ENCODE measurements at places on chromosomes 13 and 19.
A peak's percentile ranks its signal among the peaks of the same experiment; 100 is the strongest.

- no peak for DNase-seq
Measured at GRCh38 chr13:113744197-113745000, 14.6 kb upstream of the TMEM255B start.

DNA sequence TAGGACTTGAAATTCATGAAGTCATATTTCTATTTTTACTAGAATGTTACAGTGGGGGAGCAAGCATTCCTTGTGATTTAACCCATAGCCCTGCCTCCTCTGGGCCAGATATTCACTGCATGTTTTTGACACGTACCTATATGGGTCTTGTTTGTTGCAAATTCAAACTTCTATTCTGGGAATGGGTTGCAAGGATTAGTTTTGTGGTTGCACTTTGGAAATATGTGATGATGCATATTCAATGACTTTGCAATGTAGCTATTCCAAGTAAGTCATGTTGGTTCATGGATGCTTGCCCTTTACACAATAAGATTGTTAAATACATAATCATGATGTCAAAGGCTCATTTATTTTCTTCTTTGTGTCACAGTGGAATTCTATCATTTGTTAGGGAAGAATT, 440.8 kb downstream of the TDRD3 start:
- no peak for DNase-seq

DNA sequence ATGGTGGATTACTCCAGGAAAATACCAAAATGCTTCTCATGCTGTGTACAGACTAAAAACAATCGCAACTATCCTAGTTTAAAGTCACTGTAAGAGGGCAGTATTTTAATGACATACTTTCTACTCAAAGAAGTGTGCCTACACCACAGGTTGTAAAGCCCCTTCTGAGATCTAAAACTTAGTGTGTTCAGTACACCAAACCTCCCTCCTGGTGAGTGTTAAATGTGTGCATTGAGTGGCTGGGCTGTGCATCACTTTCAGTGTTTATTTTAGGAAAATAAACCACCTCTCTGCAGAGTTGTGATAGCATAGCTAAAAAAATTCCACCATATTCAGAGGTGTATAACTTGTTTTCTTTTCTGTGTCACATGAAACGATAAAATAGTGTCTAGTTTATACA, 263.7 kb downstream of the DACH1 start:
- DNase-seq = no peak

DNA sequence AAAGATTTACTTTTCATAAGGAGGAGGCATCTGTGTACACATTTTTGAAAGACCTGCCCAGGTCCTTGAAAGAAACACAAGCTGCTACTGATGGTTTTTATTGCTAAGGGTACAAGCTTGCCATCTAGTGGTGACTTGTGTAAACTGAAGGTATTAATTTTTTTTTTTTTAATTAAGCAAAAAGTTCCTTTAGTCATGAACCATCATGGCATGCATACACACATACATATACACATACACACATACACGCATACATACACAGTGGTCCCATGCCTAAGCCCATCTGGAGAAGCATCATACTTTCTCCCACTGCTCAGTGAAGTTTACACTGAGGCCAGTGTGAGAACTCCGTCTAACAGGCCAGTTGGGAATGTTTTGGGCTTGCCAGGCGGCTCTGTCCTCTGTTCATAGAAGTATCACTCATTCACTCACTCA, 312.5 kb downstream of the DCLK1 start:
- peak; percentile 8 for DNase-seq

DNA sequence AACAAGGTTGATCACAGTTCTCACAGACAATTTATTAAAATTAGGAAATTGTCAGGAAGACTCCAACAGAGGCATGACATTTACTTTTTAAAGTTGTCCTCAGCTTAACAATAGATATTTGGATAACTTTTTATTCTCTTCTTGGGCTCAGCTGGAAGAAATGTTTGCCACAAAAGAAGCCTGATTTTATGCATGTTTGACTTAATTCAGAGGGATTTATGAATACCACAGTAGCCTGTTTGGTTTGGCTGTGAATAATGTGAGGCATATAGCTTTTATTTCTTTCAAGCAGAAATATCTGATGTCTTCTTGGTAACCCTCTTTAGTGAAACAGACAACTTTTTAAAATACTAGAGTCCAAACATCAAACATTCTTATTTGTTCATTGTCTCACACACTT, 1464.5 kb upstream of the SLC10A2 start:
- no peak for DNase-seq

DNA sequence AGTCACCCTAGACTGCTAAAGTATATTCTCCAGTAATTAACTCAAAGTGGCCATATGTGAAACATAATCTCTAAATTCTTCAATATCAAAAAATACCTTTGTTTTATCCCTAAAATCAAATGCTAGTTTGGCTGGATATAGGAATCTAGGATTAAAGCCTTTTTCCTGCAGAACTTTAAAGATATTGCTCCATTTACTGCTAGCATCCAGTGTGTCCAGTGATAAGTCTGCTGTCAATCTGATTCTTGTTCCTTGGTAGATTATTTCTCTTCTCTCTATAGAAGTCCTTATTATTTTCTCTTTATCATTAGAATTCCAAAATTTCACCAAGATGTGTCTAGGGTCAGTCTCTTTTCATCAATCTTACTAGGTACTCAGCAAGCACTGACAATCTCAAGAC, 384.6 kb downstream of the FGF14 start:
- DNase-seq = no peak

GRCh38 chr13:86378628-86379027, 579.4 kb upstream of the SLITRK6 start:
- DNase-seq = no peak

GRCh38 chr19:12748489-12748888, 3.1 kb upstream of the BEST2 start:
- DNase-seq = no peak

- DNase-seq = no peak
Measured at GRCh38 chr19:8109455-8109854, 39.9 kb downstream of the FBN3 start.

- peak; percentile 71 for DNase-seq
Measured at GRCh38 chr19:3137119-3137518, 1.3 kb downstream of the GNA15 start.

GRCh38 chr13:36675213-36675536, 1.4 kb downstream of the SERTM1 start:
- DNase-seq = no peak

DNA sequence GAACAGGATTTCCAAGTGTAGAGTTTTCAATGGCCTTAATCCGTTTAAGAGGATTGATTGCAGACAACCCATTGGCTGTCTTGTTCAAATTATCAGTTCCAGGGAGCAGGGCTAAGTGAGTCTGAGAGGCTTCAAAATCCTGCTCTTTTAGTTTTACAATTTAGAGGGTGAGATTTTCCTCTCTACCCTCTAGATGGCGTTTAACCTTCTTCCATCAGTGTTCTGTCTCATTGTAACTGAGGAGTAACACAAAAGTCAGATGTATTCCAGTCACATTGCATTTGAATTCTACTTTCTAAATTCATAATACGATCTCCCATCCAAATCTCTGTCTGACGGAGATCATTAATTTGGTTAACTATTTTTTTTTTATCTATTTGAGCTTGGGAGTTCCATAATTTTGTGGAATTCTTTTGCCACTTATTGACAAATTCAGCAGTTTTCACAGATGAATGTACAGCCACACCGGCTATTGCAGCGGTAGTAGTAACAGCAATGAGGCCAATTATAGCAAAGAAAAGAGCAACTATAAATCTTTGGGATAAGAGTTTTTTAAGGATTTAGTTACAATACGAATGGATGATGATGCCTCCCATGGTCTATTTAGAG, 7.8 kb upstream of the C19orf84 start:
- peak; percentile 72 for DNase-seq

DNA sequence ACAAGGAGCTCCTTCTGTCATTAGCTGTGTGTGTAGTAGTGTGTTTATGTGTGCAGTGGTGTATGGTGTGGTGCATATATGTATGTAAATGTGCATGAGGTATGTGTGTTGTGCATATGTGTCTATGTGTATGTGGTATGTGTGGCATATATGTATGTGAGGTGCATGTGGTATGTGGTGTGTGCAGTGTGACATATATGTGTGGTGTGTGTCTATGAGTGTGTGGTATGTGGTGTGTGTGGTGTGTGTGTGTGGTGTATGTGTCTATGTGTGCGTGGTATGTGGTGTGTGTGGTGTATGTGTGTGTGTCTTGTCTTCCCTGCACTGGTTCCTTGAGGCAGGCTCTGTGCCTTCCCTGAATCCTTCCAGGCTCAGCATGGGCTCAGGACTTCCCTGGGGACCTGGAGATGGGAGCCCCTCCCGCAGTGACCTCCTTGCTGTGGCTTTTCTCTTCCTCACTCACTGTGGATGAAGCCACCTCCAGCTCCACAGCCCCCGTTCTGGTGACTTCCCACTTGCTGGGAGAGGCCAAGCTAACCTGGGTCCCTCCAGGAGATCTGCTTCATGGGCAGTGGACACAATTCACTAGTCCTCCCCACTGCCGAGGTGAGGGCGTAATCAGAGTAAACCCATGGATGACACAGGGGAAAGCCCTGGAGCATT, 64.2 kb downstream of the CCDC70 start:
- no peak for DNase-seq

- no peak for DNase-seq
Measured at GRCh38 chr19:58085348-58085875, 12.6 kb downstream of the ZSCAN18 start.

DNA sequence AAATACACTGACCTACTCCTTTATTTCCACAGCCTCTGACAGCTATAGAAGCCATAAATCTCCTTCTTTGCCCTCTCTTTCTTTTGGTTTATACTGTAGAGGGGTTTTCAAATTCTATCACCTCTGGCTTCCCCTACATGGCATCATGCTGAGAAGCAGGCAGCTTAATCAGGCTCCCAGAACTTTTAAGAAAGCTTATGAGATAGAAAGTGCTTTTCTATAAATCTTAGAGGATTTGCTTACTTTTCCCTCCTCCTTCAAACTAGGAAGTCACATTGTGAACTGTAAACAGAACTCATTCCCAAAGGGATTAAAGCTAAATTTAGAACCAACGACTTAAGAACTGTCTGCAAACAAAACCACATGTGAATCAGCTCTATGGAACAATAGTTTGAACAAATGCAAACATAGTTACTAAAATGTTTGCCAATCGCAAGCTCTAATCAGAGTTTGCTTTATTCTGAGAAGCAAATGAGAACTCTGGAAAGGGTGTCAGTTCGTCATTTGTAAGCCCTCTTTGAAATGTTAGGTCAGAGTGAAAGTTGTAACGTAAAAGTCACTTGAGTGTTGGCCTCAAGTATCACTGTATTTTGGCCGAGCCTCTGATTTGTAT, 344.1 kb downstream of the RFC3 start:
- no peak for DNase-seq

GRCh38 chr13:57631596-57632275, at the start of gene PCDH17:
TSS of gene PCDH17 (plus strand) at chr13:57631744. CDS start at chr13:57632547, 803 bp downstream.
- DNase-seq = no peak

GRCh38 chr13:42047561-42048341, 697 bp upstream of the DGKH start:
- DNase-seq = peak; percentile 57

DNA sequence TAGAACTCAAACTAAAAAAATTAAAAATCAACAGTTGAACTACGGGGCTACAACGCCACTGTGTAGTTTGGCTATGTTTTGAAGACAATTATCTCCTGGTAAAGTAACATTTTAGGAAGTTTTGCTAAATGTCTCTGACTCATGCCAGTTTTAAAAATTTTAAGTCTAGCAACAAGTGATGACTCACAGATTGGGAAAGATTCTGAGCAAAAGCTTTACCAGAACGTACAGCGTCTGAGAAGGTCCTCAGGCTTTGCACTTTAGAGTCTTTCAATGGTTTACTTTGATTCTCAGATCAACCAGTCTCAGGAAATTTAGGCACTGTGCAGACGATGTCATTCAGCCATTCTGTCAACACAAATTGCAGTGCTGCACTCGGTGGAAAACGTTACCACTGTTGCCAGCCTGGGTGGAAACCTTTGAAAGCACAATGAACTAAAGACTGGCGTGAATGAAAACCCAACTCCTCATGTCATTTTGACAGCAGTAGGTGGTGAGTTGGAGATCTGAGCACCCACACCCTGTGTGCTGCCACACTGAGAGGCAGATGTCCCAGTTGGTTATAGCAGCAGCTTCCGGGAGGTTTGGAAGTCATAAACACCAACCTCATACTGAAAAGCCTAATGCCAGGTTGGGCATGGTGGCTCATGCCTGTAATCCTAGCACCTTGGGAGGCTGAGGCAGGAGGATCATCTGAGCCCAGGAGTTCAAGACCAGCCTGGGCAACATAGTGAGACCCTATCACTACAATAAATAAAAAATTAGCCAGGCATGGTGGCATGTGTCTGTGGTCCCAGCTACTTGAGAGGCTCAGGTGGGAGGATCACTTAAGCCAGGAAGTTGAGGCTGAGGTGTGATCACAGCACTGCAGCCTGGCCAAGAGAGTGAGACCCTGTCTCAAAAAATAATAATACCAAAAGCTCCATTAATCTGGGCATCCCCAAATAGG, 6.3 kb upstream of the WTIP start:
- DNase-seq = peak; percentile 70

- peak; percentile 15 for DNase-seq
Measured at GRCh38 chr13:79861731-79862130, 380.8 kb downstream of the NDFIP2 start.

- no peak for DNase-seq
Measured at GRCh38 chr19:934197-934840, 8.5 kb downstream of the ARID3A start.

DNA sequence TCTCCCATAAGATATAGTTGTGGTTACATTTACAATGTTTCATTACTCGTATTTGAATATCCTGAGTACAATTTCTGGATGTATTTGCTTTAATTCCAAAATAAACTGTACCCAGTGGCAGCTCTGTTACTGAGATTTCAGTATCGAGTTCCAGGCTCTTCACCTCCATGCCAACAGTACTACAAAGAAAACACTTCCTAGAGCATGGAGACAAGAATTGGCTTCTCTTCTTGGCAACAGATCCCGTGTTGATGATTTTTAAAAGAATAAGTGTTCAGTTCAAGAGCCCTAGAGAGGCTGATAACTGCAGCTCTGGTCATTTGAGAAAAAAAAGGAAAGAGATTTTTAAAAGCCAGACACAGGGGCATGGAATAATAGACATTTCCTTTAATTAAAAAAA, 302.8 kb downstream of the EFNB2 start:
- no peak for DNase-seq

DNA sequence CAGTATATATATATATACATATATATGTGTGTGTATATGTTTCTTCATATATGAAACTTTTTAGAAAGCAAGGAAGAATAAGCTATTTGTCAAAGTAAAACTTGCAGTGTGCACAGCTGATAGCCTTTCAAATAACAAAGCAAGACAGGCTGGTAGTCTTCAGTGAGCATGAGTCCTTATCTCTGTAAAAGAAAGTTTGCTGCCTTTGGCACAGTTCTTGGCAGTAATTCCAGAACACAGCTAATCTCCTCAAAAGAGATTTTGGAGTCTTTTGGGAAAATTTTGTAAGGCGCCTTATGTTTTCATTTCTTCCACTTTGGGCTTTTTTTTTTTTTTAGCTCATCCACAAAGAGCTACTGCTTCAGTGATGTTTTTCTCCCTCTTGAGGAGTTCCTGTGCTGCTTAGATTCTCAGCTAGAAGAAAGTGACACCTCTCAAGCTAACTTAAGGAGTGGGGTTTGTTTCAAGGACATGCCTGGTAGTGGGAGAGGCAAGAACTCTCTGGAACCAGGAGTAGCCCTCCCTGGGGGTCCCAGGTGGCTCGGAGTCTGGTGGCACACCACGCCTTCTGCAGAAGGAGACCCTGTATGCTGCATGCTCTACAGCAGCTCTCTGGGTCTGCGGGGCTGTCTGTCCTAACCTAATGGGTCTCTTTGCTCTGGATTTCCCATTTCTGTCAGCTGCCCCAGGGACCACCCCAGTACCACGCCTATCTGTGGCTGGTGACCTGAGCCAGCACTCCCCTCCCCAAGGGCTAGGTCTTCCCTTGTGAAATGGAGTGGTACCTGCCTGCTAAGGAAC, 58.8 kb downstream of the TNFRSF19 start:
- DNase-seq = no peak

Measured in suppressor macrophage treated with lipopolysaccharide for 1 hour (primary cell).